ENCODE measurements at places on chromosomes 13 and 19.

- DNase-seq, result no peak
Observed at GRCh38 chr13:113509989-113510388, 19.5 kb upstream of the DCUN1D2 start.

DNA sequence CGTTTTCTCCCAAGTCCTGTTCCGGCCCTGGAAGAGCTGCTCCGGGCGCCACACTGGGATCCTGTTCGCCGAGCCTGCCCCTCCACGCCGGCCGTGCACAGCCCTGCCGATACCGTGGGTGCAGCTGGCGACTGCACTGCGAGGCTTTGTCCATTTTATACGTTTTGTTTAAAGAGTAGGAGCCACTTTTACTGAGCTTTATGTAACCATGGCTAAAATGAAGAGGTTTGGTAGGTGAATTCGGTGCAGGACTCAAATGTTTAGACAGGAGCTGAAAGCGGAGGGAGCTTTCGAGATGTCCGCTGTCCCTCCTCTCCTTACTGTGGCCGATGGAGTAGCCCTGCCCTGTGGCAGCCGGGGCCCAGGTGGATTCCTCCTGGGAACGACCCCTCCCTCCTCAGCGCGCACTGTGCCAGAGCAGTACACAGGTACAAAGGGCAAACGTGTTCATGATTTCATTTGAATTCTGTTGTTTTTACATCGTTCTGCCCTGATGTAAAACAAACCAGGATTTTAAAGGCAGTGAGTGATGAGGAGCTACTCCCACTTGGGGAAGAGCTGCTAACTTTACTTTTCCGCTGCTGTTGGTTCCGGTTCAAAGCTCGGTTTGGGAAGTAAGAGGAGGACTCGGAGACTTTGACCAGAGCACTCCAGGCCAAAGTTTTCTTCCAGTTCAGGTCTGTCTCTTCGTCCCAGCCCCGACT is 1.7 kb downstream of the COL4A2 start:
- no peak for DNase-seq

GRCh38 chr19:38696729-38697055 is 47.6 kb downstream of the CAPN12 start:
- no peak for DNase-seq

- DNase-seq, result no peak
Observed at GRCh38 chr19:345320-345879, 804 bp upstream of the MIER2 start.

DNA sequence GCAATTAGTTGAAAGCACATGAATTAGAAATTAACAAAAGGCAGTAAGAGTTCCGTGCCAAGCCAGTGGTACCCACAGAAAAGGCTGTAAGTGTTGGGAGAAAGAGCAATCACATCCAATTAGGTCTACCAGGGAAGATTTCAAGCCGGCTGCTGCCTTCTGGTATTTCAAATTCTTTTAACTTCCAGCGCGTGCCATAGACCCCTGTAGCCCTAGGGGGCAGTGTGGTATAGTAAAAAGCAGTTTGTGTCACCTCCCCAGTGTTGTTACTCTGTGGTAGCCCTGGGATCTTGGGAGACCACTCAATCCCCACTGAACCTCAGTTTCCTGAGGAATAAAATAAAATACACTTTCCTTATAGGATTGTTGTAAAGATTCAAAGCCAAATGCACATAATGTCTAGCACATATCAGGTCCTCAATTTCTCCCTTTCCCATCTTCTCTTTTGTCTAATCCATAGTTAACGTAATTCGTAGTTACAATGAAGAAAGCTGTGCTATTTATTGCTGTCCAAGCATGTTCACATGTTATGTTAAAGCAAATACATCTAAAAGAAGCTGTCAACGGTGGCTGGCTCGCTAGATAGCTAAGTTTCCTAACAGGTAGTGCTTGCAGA is 230.2 kb downstream of the TDRD3 start:
- no peak for DNase-seq
